Stimulated activated CD4-positive, alpha-beta T cell treated with anti-CD3 and anti-CD28 coated beads, TNF-alpha, amount 100 ng/mL, for 48 hours (primary cell): ENCODE measurements at places on chromosomes 2 and 18.

DNA sequence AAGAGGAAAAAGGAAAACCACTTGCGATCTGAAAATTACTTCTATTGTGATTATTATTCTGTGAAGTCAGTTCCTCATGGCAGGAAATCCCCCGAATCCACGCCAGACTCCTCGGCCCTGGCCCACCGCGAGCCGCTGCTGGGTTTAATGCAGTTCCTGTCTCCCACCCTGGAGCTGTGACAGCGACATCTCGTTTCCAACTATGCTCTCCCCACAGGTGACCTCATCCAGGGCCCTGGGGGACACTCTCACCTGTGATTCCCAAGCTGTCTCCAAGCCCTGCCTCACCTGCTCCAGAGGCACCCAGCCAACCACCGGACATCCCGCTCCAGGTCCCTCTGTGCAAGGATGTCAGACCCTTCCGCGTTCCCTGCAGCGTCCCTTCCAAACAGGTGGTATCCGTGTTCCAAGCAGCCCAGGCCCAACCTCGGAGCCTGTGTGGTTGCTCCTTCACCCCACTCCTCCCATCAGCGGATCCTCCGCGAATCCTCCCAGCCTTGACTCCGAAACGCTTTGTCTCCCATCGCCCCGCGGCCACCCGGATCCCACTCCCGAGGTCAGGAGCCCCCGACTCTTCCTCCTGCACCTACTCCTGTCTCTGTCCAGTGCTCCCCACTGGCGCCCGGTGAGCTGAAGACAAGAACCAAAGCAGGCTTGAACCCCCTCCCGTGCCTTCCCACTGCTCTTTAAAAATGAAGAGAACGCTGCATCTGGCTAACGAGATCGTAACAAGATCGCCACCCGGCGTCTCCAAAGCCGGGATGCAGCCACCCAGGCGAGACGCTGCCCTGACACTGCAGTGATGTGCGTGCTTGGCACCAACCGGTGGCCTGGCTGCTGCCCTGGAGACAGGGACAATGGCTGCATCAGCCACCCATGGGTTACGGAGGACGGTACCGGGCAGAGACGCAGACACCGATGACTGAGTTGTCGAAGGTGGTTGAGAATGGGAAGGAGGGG, 96.5 kb downstream of the NDUFA10 start:
- no peak for DNase-seq

- DNase-seq: no peak
Measured at GRCh38 chr2:59583173-59583765, 970.2 kb downstream of the BCL11A start.

DNA sequence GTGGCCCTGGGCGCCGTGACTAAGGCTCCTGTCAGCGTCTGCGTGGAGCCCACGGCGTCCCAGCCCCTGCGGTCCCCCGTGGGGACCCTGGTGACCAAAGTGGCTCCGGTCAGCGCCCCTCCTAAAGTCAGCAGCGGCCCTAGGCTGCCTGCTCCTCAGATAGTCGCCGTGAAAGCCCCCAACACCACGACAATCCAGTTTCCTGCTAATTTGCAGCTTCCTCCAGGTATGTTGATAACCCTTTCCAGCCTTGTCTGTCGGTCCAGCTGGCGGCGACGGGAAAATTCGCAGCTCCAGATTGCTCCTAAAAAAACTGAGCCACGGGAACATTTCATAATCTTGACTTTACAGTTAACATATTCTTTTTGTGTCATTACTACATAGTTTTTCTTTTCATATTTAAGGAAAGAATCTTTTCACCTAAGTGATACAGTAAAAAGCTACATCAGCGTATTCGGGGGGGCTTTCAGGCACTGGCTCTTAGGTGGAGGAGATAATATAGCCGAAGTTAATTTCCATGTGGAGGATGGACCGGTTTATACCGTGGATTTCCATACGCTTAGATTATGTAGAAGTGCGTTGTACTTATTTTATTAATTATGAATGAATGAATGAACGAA, 916 bp downstream of the TAF4B start:
- no peak for DNase-seq

DNA sequence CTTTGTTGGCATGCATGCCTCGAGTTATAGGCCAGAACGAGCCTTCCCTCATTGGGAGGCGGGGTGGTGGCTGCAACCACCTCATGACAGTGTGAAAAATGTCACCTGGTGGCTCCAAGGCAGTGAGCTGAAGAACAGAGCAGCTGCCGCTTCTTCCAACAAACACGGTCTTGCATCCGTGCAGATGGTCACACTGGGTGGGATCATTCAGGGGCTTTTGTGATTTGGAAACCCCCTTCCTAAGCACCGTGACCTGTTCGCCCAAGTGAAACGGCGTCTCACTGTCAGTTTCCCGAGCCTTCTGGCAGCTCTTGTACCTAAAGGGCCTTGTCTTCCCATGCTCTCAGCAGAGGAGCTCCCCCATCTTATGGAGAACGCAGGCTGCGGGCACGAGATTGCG, 159.7 kb downstream of the NAPG start:
- no peak for DNase-seq

DNA sequence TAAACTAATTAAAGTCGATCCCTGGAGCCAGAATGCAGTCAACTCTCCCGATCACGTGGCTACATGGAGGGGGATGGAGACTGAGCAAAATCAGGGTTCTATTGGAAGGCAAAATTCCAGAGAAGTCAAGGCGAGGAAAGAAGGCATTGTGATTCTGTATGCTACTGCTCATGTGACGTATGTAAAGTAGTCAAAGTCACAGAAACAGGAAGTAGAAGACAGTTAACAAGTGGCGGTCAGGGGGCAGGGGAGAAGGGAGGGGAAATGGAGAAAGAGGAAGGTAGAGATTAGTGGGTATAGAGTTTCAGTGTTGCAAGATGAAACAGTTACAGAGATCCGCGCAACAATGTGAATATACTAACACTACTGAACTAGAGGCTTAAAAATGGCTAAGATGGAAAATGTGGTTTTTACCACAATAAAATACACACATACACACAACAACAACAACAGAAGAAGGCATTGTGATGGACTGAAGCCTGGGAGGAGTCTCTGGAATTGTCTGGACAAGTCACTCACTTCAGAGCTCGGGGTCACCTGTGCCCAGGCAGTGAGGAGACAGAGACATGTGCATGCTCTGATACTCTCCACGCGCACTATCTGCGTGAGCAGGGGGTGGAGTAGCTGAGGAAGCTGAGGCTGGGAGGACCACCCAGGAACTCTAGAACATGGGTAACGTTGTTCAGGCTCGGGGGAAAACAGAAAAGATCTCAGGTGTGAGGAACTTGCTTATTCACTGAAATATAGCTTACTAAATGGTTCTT, 89.9 kb upstream of the CDCA7 start:
- DNase-seq: no peak

DNA sequence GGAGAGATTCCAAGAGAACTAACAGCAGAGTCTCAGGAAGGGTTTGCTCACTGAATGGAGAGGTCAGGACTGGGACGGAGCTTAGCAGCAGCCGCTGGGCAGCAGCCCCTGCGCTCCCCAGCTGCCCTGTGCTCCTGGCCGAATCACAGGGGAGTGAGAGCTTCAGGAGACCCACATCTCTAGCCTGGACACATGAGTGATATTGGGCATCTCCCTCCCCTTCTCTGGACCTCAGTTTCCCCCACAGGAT, 511 bp downstream of the MATN3 start:
- DNase-seq: no peak

- DNase-seq: no peak
Measured at GRCh38 chr18:52678034-52678433, 338.0 kb downstream of the DCC start.

DNA sequence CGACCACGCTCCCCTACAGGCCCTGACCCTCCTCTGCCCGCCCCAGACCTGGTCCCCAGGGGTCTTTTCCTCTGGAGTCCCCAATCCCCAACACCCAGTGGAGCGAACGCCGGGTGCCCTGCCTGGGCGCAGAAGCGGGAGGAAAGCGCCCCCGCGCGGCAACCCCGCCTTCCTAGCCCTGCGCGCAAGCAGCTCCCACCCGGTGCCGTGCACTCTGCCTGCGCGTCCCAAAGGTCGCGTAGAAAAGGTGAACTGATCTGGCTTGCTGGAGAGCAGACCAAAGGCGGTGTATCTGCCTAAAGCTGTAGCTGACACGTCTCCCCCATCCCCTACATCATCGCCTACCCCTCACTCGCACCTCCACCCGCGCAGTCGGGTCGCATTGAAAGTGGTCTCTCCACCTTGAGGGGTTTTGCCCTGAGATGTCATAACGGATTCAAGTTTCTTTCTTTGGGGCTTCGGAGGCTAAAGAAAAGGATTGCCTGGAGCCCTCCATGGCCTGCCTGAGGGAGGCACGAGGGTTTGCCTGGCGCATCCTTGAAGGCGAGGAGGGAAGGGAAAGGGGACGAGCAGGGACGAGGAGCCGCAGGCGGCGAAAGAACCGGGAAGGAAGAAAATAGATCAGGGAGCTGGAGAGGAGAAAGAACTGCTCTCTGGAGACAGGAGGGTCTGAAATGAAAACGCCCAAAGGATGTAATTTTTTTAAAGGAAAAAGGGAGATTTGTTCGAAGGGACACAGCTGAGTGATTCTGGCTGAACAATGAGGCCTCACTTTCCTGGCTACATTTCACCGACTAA, 5.8 kb downstream of the GAD1 start:
- peak; percentile 43 for DNase-seq

DNA sequence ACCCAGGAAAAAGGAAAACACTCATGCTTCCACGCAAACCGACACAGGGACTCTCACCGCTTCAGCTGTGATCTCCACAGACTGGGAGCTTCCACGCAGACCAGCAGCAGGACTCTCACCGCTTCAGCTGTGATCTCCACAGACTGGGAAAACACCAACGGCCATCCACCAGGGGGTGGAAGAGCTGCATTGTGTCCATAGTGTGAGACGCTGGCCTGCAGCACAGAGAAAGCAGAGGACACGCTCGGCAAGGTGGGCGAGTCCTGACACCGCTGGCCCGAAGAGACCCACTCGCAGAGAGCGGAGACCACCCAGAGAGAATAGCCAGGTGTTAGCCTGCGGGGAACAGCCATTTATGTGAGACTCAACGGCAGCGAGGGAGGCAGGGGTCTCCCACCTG, 42.5 kb upstream of the NFATC1 start:
- no peak for DNase-seq

DNA sequence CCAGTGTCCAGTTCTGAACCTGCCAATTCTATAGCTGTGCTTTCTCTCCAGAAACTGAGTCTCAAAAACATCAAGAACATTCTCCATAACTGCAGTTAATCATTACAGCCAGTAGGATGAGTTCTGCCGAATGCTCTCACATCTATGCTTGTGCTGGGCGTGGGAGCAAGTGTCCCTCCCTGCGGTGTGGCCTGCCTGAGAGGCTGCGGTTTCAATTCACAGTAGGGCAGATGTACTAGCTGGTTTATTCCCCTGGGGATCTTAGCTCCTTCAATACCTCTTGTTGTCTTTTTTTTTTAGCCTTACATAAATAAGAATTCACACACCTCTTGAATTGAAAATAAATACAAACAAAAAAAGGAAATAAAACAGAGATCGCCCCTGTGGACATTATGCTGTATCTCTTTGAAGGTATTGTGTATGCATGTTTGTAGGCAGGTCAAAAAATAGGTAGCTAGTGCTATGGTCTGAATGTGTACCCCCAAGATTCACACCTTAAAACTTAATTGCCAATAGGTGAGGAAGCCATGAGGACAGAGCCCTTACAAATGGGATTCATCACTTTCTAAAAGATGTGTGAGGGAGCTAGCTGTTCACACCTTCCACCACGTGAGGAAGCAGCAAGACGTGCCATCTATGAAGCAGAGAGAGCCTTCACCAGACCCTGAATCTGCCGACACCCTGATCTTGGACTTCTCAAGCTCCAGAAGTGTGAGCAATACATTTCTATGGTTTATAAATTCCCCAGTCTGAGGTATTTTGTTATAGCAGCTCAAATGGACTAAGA, 74.3 kb downstream of the BCL2L11 start:
- no peak for DNase-seq

GRCh38 chr2:199757233-199757870, 93.6 kb downstream of the FTCDNL1 start:
- no peak for DNase-seq

GRCh38 chr2:199206536-199206935, 251.2 kb downstream of the SATB2 start:
- no peak for DNase-seq

DNA sequence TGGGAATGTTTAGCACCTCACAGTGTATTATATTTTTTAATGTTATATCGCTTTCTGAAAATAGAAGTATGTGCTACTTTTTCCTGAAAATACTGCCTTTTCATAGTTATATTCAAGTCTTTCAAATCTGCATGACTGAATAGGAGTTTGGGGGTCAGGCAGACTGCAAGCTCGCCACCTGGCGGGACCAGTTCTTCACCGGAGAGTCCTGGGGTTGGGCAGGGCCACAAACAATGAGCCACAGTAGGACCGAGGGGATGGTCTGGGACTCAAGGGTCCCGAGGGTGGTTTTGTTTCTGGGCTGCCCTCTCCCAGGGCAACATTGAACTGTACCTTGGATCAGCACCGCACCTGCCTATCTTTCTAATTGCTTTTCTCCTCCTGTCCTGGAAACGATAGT, 70.6 kb downstream of the VWA3B start:
- no peak for DNase-seq

- DNase-seq: peak; percentile 87
Measured at GRCh38 chr18:35343936-35344735, at the start of gene ZNF24. Gene ZNF24 (minus strand): TSS chr18:35344420. CDS start chr18:35340650, 3,770 bp downstream.

- no peak for DNase-seq
Measured at GRCh38 chr18:58653814-58654509, 17.3 kb upstream of the MALT1 start.

DNA sequence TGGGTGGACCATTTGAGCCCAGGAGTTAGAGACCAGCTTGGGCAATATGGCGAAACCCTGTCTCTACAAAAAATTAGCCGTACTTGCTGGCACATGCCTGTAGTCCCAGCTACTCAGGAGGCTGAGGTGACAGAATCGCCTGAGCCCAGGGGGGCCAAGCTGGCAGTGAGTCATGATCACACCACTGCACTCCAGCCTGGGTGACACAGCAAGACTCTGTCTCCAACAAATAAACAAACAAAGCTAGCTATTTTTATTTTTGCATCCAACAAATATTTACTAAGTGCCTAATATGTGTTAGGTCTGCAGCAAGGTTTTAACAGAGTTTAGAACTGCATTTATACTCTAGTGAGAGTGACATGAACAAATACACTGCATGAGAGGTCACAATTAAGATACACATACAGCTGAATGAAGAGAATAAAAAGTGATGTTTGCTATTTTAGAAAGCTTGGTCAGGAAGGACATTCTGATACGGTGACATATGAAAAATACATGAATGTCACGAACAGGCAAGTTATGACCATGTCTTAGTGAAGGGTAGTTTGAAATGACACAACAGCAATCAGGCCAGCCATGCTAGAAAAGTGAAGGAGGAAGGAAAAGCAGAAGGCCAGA, 83.2 kb upstream of the FRZB start:
- no peak for DNase-seq

GRCh38 chr18:8496186-8496585, 113.1 kb upstream of the RAB12 start:
- no peak for DNase-seq

- no peak for DNase-seq
Measured at GRCh38 chr2:186925514-186925913, 76.5 kb upstream of the ZSWIM2 start.
